ENCODE measurements at places on chromosomes 5 and 9.

DNA sequence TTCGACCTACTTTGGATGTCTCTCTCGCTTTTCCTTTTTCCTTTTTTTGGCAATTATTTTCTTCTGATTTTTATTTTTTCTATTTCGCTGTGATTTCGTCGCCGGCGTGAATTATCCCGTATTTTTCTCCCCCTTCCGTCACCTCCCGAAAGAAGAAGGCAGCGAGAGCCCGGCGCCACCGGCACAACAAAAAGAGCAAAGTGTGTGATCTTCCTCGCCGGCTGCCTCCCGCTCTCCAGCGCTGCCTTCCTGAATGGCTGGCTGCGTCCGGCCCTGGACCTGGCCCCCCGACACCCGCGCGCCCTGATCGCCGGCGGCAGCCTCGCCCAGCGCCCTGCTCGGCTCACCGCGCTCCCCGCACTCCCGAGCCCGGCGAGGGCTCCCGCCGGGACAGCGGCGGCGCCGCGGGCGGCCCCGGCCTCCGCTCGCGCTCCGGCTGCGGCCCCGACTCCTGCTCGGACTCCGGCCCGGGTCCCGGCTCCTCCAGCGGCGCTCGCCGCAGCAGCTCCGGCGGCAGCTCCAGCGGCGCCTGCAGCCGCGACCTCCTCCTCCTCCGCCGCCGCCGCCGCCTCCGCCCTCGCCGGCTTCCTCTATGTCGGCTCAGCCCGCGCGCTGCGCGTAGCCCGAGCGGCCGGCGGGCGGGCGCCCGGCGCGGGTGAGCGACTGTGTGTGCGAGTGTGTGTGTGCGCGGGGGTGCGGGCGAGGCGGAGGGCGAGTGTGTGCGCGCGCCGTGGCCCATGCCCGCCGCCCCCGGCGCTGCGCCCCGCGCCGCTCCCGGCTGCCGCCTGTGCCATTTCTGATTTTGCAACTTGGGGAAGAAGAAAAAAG, 960 bp downstream of the NR2F1 start:
- DNase-seq = peak; percentile 52

DNA sequence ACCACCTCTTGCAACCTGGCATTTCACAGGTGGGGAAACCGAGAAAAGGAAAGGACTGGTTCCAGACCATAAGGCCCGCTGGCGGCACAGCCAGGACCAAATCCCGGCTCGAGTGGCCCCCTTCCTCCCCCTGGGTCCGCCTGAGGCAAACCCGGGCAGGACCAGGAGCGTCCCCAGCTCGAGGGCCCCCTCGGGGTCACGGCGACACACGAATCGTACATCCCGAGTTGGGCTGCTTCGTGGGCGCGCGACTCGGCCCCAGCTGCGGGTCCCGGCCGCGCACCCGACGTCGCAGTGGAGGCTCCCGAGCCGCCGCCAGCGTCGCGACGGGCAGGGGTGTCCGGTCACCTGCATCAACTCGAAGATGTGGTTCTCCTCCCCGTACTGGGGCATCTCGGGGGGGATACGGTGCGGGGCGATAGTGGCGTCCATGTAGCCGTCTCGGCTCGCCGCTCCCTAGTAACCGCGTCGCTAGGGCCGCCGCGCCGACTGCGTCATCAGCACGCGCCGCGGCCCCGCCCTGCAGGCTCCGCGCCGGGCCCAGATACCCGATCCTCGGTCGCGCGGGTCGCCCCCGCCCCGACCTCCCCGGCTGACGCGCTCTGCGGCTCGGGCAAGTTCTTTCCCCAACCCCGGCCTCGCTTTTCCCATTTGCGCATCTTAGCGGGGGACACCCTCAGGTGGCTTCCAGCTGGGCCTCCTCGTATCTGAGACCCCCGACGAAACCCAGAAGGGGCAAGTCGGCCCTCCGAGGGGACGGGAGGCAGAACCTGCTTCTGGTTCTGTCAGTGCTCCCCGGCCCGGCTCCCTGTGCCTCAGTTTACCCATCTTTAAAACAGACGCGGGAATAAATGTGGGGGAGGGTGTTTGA, at the start of gene AK8:
Gene AK8 (minus strand): TSS at position 461 of the 871 bp plus-strand sequence. CDS start 29 bp downstream, at position 432.
- DNase-seq = peak; percentile 87

- DNase-seq = no peak
Measured at GRCh38 chr9:129136446-129137035, 25.3 kb downstream of the PTPA start.

DNA sequence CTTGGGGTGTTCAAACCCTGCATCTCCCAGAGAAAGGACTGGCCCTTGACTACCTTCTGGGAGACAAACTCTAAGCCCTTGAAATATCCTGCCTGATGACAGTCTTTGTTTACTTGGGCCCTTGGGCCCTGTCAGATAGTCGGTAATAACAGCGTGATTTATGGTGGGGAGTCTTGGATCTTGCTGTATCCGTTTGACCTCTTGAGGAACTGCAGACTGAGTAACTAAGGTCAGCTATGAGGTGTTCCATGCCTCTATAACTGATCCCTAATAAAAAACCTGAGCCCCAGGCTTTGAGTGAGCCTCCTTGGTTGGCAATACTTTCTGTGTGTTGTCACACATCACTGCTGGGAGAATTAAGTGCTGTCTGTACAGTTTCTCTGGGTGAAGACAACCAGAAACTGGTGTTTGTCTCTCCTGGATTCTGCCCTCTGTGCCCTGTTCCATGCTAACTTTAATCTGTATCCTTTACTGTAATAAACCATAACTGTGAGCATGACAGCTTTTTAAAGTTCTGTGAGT, 56.2 kb upstream of the ANKRD33B start:
- peak; percentile 31 for DNase-seq

DNA sequence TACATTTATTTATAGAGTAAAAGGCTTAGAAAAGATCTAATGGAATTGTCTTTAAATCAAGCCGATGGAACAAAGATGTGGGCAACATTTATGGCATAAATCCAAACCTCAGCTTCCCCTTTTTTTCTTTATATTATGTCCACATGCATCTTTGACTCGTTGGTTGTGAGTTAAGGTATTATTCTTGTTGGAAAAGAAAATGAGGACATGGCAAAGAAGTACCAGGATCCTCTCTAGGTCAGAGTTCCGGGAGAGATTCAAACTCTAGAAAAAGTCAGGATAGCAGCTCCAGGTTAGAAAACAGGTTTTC, 508 bp upstream of the NME5 start:
- DNase-seq = no peak

DNA sequence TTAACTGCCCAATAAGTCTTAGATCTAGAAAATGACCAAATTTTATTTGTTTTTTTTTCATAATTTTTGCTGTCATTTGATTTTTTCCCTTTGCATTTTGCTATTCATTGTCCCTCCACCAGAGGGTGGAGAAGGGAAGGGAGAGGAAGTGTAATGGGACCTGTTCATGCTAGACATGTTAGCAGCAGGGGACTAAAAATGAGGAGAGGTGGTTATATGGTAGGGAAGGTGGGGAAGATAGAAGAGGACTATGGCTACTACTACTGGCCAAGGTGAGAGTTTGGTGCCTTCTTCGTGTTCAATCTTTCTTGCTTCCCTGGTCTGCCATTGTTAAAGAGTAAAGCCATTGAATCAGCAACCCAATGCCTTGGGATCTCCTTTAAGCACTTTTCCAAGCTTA, 6.4 kb downstream of the GRIA1 start:
- peak; percentile 5 for DNase-seq

GRCh38 chr9:99345942-99346341, 123.9 kb downstream of the SEC61B start:
- DNase-seq = no peak

- no peak for DNase-seq
Measured at GRCh38 chr9:26131886-26132285, 453.6 kb upstream of the TUSC1 start.

DNA sequence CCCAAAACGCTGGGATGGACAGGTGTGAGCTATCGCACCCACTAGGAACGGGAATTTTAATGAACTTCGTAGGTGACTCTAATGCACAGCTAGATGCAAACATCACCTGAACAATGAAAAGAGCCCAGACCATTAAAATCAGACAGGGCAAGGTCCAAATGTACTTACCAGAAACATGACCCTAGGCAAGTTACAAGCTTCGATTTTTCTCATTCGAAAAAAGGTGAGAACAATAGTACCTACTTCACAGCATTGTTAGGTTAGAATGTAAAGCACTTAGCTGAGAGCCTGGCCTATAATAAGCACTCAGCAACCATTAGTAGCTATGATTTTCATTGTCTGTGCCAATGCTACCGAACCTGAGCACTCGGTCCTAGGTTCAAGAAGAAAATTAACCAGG, 5.8 kb upstream of the KLHL3 start:
- DNase-seq = no peak

DNA sequence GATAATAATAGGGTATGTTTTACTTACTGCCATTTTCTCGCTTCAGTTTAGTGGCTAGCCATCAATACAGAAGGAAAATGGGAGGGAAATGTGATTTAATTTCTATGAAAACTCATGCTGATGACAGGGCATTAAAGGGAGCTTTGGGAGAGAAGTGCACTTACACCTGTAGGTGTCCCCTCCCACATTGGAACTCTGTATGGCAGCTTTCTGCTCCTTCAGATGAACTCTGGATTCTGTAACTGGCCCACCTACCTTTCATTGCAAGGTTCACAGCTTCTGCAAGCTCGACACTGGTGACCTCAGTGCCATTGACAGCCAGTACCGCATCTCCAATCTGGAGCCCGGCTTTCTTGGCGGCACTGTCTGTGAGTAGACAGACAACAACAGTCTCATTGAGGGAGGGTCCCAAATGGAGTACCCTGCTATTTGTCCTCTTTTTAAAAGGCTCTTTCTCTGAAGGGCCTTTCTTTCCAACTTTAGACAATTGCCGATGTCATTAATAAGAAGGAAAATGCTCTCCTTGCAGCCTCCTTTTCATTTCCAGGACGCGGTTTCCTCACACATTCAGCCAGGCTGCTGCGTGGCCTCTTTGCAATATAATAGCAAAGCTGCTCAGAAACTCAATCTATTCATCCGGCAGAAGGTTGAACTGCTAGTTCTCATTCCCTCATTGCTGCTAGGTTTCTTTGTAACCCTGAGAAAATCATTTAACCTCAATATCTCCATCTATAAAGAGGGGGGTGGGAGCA, 63.6 kb downstream of the NUDT12 start:
- no peak for DNase-seq

GRCh38 chr5:171261361-171261760, 47.7 kb upstream of the TLX3 start:
- DNase-seq = no peak

- no peak for DNase-seq
Measured at GRCh38 chr9:14849851-14850250, 60.4 kb downstream of the FREM1 start.

DNA sequence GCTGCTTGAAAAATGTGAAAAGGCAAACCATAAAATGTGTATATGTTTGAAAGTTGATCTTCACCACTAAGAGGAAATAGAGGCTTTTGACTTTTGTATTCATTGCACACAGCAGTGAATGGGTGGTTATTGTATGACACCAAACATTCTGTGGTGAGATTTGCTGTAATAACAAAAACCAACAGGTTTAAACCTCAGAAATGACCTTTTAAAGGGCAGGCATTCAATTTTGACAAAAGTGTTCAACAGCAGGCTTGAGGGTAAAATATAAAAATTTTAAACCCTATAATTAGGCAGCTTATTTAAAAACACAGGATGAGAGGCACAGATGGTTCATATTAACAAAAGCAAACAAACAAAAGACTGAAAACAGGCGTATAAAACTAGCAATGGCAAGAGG, 128.1 kb upstream of the NUDT12 start:
- no peak for DNase-seq

DNA sequence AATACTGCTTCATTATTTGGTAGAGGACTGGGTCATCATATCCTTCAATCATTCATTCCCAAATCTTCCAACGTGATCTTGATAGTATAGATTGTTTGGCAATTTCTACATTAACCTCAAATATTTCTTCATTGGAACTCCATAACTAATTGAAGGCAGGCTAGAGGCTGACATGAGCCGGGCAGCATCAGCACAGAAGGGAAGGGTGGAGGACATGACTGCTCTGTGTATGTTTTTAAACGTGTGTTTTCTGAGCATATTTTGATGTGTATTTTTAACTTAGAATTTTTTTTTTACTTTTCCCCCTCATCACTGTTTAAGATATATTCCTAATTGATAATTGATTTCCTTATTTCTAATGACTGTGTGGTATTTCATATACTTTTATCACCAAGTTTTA, 12.6 kb downstream of the DDX4 start:
- no peak for DNase-seq

- no peak for DNase-seq
Measured at GRCh38 chr9:14080959-14081542, 232.9 kb downstream of the NFIB start.
